ENCODE measurements at places on chromosomes 11 and 22. TPM values are rescaled to one million over a fixed set of nuclear protein-coding genes. Genes with fewer than 3 reads are reported as not detected.
A peak's percentile ranks its signal among the peaks of the same experiment; 100 is the strongest.

Gene SREBF2
- 114 TPM for total RNA-seq

Gene GLB1L3
- total RNA-seq, result not detected

DNA sequence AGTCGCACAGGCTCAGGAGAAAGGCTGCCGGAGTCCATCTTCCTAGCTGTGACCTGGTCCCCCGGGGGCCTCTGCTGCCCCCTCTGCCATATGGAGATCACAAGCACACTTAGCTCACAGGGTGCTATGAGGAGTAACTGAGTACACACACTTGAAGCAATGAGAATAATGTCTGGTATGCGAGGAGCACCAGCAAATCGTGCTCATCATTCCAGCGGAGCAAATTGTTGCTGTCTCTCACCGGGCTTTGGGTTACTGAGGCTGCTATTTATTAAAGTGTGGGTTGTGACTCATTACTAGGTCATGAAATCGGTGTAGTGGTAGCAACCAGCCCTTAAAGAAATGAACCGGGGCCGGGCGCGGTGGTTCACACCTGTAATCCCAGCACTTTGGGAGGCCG lies 48.1 kb upstream of the EIF3D start:
- DNase-seq, result no peak

- DNase-seq, result no peak
These were observed 30.0 kb upstream of the FLI1 start for GRCh38 chr11:128663824-128664223.

- no peak for DNase-seq
These were observed 138.4 kb downstream of the DBX1 start for GRCh38 chr11:20021771-20022362.

GRCh38 chr11:3205261-3206155 lies 13.1 kb downstream of the MRGPRG start:
- DNase-seq, result no peak

Gene BCO2
- 30.8 TPM for total RNA-seq

DNA sequence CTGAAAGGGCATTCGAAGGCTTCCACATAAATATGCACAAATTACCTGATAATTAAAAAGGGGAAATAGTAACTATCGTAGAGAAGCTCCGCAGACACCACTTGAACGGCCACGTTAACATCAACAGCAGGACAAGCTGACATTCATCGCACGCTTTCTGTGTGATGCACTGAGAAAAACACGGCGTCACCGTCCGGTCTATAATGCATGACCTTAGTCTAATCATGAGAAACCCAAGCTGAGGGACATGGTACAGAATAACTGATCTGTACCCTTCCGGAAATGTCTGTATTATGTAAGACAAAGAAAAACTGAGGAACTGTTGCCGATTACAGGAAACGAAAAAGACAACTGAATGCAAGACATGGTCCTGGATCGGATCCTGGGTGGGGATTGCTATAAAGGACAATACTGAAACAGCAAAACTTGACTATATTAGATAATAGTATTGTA lies 678 bp upstream of the RANGAP1 start:
- DNase-seq, result peak; percentile 35

DNA sequence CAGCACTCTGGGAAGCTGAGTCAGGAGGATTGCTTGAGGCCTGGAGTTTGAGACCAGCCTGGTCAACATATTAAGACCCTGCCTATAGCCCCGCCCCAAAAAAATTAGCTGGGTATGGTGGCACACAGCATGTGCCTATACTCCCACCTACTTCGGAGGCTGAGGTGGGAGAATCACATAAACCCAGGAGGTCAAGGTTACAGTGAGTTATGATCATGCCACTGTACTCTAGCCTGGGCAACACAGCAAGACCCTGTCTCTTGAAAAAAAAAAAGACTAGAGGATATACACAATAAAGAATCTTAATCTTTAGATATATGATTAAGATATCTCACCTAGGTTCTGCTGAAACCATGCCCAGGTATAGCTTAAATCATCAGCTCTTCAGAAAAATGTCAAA lies 136.7 kb downstream of the APOL5 start:
- no peak for DNase-seq

DNA sequence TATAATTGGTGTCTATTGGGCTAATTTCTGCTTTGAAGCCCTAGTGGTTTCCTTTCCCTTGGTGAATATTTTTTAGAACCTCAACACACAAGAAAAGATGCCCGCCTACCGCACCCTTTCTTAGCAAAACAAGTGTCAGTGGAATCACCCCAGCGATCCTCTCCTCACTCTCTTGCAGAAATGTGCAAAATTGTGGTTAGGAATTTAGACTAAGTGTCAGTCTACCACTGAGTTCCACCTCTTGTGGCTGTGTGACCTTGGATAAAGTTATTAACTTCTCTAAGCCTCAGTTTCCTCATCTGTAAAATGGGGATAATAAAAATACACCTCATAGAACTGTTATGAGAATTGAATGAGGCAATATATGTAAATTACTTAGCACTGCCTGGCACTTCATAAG lies 5.3 kb upstream of the JAML start:
- no peak for DNase-seq

GRCh38 chr11:123590296-123590912 lies 64.0 kb downstream of the SCN3B start:
- DNase-seq, result peak; percentile 62

- no peak for DNase-seq
These were observed 12.4 kb upstream of the SCARF2 start for GRCh38 chr22:20449819-20450550.
